ENCODE measurements at places on chromosomes 3 and 15.

DNA sequence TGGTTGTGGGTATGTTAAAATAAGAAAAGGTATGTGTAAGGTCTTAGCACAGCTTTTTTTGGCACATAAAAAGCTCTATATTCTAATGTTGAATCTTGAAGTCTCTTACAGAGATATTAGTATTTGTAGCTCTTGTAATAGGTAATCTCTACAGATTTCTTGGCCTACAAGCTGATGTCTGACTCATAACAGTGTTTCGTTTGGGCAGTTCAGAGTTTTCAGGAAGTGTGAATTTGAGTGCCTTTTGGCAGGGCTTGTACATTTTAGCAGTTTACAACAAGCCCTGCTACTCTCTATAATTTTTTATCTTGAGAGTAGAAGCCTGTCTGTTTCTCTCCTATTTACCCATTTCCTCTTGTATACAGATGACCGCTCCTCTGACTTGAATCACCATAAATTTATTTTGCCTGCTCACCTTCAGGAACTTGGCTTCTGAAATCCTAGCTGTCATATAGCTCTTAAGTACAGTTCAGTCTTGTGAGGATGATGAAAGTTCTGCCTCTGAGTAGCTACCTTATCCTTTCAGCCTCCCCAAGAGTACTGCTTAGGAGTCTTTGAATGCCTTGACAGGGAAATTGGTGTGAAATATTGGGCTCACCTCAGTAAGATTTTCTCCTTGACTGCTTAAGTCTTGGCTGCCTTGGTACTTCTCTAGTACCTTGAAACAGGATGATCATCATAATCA is 419.9 kb upstream of the RARB start:
- no peak for DNase-seq

GRCh38 chr3:167750272-167750971 is 14.9 kb downstream of the SERPINI1 start:
- DNase-seq, result no peak

DNA sequence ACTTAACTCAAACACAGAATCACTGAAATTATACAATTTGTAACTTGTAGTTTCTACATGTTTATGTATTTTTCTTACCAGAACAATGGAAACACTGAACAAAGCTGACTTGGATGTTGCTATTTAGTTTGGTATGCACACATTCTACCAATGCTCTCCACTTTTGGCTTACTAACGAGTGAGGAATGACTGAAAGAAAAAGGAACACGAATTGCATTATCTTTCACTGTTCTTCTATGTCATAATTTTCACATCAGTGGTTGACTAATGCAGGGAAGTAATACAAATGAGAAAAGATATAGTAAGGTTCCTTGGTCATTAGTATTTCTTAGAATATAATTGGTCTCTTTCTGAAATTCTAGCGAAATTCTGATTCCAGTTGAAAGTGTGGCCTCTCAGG is 9.8 kb upstream of the CNTN3 start:
- no peak for DNase-seq

GRCh38 chr3:12768579-12769527 is 9.8 kb upstream of the TMEM40 start:
- DNase-seq, result no peak

DNA sequence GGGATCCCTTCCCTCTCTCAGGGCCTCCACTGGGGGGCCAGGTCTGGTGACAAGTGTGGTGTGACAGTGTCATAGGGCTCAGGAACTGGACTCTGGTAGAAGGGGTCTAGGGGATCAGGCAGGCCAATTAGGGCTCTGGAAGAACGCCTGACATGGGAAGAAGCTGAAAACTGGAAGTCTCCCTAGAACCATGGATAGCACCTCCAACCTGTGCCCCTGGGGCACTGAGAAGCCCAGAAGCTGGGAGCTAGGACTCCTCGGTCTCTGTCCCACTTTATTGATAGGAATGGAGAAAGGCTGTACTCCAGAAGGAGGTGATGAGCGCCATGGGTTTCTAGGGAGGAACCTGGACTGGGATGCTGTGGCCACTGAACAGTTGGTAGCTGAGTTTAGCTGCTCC is 30.7 kb downstream of the INSYN1 start:
- no peak for DNase-seq

GRCh38 chr3:5011555-5012256 is 32.5 kb downstream of the BHLHE40 start:
- peak; percentile 91 for DNase-seq

GRCh38 chr15:26017665-26018064 is 154.5 kb upstream of the ATP10A start:
- no peak for DNase-seq

- no peak for DNase-seq
Observed at GRCh38 chr15:92580521-92580920, 75.1 kb downstream of the FAM174B start.

DNA sequence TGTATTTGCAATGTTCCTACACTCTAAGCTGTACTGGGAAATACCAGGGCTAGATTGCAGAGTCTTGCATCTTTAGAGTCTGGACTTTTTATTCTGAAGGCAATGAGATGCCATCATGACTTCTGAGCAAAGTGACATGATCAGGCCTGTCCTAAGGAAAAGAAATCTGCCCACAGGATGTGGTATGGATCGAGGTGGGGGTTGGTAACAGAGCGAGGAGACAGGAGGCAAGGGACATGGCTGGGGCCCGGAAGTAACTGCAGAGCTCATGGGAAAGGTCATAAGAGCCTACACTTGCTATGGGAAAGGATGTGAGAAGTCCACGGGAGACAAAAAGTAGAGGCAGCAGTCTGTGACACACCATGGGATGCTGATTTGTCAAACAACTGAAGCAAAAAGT is 121.5 kb downstream of the OXNAD1 start:
- no peak for DNase-seq

DNA sequence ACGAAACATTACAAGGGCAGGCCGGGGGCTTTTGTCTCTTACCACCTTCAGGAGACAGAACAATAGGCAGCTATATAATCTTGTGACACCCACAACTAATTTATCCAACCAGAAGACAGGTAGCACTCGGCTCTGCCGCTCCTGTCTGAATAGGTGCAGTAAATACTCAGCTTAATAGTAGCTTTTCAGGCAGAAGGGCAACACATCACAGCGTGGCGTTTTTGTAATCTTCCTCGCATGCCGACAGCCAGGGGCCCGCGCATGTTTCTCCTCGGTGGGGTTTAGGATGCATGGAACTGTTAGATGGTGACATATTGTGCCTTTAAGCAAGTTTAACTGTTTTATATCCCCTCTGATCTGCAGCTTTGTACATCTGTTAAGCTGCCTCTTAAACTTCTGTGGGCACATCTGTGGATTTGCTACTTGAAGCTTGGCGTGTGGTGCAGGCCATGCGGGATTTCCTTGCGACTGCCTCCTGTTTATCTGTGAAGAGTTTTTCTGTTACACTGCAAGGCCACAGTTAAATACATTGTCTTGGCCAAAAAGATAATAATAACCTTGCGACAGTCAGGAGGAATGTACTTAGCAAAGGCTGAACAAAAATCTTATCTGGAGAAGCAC is 123.2 kb upstream of the BNIP2 start:
- DNase-seq, result no peak

GRCh38 chr3:24096695-24097290 is 151.7 kb downstream of the NR1D2 start:
- DNase-seq, result no peak

DNA sequence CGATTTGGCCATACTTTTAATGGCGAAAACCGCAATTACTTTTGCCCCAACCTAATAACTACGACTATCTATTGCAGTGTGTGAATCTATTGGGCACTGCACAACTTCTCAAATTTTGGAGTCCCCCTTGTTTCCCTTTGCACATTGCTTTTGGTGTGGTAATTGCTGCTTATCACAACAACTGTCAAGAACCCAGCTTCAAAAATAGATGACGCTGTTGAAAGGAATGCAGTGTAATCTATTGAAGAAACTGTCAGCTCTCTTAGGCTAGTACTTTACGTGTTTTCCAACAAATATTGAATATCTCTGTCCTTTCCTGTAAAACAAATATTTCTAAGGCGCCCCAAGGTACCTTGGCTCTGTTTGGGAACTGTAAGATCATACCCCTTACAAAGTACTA is 222.8 kb upstream of the UBE2E2 start:
- no peak for DNase-seq

- no peak for DNase-seq
Observed at GRCh38 chr3:44476963-44477311, 533 bp downstream of the ZNF445 start.

DNA sequence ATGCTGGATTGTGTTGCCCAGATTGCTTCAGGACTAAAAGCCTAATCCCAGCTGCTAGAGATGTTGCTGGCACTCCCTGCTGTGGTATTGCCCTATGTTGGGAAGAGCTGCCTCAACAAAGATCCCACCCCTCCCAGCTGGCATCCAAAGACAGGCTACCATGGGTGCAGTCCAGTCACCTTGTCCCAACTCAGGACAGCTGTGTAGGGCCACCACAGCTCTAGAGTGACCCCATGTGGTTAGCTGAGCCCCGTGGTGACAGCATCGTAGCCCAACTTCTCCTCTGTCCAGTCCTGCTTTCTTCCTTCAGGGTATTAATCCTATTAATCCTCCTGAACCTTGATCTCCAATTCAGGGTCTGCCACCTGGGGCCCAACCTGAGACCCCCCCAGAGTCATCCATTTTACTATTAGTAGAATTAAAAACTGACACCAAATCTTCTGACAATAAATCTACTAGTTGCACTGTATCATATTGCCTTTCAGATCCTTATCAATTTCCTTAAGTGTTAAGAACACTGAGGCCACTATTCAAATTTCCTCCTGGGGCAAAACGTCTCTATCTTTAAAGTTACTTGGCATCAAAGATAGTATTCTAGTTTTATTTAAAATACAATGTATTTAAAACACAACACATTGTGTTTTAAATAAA is 83.5 kb downstream of the AQP9 start:
- DNase-seq, result peak; percentile 46

- DNase-seq, result peak; percentile 68
Observed at GRCh38 chr3:45225465-45226205, 452 bp downstream of the TMEM158 start.

- DNase-seq, result no peak
Observed at GRCh38 chr15:57503911-57504598, 87.6 kb upstream of the MYZAP start.

DNA sequence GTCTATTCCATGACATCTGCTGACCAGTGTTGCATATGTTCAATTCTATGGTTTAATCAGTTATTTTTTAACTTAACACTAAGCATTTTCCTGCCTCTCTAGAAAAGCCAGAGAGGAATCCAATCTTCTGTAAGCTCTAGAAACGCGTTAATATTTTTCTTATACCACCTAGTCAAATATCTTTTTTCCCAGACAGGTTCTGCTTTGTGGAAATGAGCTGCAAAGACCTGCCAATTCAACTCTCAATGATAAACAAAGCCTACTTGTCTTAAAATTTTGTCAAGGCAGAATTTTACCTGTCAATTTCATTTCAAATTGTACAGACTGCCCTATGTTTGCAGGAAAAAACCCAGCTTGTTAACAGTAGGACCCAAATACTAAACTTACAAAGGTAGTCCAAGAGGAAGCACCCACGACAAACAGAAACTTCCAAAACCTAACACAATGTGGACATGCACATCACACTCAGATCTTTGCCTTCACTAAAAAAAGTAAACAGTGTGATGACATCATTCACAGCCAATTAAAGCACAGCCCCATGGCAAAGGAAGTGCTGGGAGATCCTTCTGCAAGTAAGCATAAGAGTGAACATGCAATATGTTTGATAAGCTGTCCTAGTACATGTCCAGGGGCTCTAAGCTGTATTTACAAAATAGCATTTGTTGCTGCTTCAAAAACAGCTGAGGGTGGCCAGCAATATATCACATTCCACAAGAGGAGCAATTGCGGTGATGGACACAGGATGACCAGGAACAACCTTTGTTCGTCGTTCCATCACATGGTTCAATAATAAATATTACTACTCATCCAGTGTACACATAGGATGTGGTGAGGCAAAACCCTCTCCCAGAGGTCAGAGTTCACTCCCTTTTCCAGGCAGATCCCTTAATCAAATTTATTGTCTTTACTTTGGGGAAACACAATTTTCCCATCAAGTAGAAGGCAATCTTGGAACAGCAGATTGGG is 139.4 kb upstream of the TSC22D2 start:
- DNase-seq, result no peak

DNA sequence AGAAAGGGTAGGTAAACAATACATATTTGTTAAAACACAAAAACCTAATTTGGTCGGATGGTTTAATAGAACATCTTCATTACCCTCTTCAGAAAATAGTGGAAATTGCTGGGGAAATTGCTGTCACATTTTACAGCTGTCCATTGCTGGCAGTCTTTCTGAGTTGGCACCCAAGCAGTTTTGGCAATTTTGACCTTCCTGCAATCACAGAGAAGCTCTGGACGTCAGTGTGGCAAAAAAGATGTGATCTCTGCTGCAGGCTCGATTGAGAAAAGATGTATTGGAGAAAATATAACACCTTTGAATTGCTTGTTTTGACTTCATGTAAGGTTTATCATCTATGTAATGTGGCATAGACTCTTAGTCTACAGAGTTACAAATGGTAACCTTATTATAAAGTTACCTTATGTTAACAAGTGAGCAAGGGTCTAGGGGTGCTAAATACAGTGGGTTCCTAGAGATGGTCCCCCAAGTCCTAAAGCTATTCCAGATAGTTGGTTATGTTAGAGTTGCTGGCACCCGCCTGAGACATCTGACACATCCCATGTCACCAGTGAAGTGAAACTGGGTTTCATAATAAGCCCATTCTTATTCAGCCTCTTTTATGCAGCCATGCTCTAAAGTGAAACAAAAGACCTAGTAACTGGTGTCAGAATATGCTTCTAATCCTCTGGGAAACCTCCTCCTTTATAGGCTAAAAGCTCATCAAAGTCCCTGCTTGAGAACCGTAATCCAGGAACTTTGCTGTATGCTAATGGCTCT is 14.0 kb downstream of the UBE2E1 start:
- no peak for DNase-seq

DNA sequence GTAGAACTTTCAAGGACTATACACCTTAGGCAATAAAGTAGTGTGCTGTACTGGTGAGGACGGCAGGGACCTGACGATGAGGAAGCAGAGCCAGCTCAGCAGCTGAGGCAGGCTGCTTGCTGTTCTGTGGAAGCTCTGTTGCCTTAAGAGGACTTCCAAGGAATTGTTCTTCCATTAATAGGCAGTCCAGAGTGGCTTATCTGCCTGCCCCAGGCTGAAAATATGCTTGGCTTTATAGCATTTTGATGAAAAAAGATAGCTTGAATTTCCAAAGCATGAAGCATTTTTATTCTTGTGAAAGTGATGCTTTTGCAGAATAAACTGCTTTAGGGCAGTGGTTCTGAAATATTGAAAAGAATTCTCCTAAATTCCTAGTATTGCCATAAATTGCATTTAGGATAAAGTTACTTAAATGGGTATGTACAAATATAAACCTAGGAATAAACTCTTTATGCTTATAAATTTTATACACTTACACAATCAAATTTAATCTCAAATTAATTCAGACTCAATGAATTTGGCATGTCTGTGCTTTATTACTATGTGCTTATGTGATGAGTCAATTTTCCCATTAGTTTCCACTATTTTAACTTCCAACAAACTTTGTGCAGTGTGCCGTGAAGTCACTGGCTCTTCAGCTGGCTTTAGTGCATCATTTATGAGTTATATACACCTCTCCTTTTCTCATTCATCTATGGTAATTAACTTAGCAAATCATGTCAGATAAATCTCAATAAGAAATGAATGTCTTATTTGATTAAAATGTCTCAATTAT is 231.0 kb upstream of the RASGRP1 start:
- DNase-seq, result no peak
